Left kidney (tissue), 8 donors: ENCODE measurements at places on chromosomes 7 and 10.

- DNase-seq = peak; percentile 3
Observed at GRCh38 chr10:26799342-26799741, 61.4 kb downstream of the ABI1 start.

DNA sequence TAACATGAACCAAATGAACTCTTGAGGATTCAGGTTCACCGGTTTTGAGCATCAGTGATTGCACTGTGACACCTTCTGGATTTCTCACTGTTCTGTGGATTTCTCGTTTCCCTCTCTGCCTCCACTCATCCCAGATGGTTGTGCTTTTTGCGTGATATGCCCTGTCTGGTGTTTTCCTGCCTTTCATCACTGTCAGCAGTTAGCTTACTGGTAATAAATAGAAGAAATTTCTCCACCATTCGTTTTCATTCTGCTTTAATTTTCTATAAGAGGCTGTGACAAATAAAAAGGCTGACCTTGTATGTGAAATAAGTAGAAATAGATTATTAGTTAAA lies 16.2 kb downstream of the BPGM start:
- no peak for DNase-seq

DNA sequence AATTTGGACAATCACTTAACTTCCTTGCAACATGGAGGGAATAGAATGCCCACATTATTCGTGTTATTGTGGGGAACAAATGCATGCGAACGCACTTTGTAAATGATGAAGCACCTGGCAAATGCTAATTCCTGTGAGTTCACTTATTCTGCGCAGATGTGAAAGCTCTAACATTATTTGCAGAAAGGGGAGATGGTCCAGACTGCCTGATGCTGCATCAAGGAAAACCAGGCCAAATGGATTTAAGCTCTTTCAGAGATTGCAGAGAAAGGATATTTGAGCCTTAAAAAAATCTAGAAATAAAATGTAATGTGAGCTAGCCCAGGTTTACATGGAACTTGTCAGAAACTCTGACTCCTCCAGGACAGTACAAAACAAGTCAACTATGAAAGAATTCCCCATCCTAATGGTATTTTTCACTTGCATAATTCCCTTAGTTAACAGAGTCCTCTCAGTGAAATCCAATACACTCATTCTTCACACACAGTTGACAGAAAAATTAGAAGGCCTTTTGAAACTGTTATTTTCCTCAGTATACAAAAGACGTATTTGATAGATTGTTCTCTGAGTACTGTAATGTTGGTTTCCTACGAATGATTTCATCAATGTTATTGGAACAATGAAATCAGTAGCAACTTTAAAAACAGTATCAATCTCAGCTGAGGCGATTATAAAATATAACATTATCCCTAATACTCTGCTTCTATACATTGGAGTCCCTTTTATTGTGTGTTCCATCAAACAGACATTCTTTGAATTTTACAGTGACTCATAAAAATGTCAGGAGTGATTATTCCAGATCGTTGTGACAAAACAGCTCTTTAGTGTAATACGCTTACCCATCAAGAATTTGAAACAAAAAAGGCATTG lies 136.3 kb upstream of the ANK3 start:
- peak; percentile 8 for DNase-seq

- DNase-seq = no peak
Observed at GRCh38 chr10:119268871-119269506, 61.6 kb downstream of the GRK5 start.
